ENCODE measurements at places on chromosomes 2 and 18. TPM values are rescaled to one million over a fixed set of nuclear protein-coding genes. Genes with fewer than 3 reads are reported as not detected.

The IL36RN gene
- total RNA-seq, result 0.21 TPM

The CCBE1 gene
- 15.7 TPM for total RNA-seq

The GYPC gene
- total RNA-seq, result not detected

The PSMA8 gene
- total RNA-seq, result not detected

The CRIM1 gene
- total RNA-seq, result 184 TPM

The SLC23A3 gene
- total RNA-seq, result 1.0 TPM

The WIPF1 gene
- 25.2 TPM for total RNA-seq

The DLGAP1 gene
- not detected for total RNA-seq

The NEMP2 gene
- 9.7 TPM for total RNA-seq

The ABCG5 gene
- not detected for total RNA-seq

The VWA3B gene
- 0.33 TPM for total RNA-seq

The TMEFF2 gene
- 0.34 TPM for total RNA-seq

The LPIN1 gene
- total RNA-seq, result 10.2 TPM

The LIMS4 gene
- 0.57 TPM for total RNA-seq

The LRRC30 gene
- total RNA-seq, result not detected

The EMILIN1 gene
- 0.47 TPM for total RNA-seq

The FIGN gene
- 2.0 TPM for total RNA-seq

The EMX1 gene
- total RNA-seq, result 0.08 TPM

The GPBAR1 gene
- total RNA-seq, result 0.31 TPM

The MC5R gene
- total RNA-seq, result not detected

The HRH4 gene
- not detected for total RNA-seq

All from A549 treated with Mapracorat at 1 μM for 4 hours (cell line).